ENCODE measurements at places on chromosomes 13 and 19.
A peak's percentile ranks its signal among the peaks of the same experiment; 100 is the strongest.

DNA sequence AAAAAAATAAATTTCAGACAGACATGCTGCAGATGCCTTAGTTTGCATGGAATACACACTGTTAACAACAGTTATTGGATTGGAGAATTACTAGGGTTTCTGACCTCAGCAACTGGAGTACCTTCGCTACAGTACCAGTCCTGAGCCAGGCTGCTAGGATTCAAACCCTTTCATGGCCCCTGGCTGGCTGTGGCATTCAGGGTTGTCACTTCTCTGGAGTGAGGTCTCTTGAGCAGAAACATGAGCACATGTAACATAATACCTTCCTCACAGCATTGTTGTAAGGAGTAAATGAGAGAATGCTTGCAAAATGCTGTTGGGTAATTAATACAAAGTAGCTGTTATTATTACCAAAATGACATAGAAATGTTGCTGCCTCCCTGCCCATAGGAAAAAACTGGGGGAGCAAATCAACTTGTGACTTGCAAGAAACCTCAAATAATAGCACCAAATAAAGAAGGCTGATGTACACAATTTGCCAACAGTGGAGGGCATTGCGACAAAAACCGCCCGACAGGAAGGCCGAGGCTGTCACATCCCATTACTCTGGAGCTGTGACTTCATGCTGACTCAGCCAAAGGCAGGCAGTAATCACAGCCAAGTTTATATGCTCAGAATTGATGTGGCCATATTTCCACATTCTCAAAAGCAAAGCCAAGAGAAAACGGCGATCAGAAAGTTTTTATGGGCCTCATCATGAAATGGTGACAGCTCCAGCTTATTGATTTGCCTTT lies 100.4 kb downstream of the RFC3 start:
- DNase-seq = no peak

GRCh38 chr13:89862691-89863036 lies 1484.8 kb upstream of the MIR17HG start:
- no peak for DNase-seq

- DNase-seq = no peak
These were observed 172.5 kb upstream of the SLITRK5 start for GRCh38 chr13:87498681-87499080.

DNA sequence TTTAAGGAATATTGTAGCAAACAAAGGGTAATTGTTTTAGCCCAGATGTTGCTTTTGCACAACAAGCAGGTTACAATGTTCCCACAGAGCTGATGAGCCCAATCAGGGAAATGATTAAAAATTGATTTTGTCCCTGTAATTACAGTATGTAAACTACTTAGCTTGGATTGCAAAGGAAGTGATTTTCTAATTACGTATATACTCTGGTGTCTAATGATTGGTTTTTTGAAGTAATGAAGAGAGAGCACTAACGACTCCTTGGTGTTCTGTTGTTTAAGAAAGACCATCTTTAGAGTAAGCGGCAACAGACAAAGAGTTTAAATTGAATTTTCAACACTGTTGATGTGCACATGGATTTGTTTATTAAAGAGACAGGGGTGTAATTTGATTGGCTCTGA lies 95.3 kb upstream of the ZNF536 start:
- no peak for DNase-seq

DNA sequence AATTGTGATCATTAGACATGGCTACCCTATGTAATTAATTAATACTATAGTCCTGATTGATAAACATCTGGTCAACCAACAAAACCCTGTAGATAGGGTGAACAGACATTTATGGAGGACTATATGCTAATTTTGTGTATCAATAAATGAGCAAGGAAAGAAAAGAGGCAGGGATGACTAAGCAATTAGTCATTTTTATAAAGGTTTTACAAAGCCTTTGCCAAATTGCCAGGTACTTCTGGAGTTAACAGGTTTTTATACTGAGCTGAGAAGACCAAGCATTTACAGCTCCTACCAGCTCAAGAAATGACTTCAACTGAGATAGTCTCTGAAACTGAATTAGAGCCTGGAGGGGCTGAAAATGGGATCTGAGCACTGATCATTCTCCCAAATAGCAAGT lies 186.8 kb upstream of the PRR20A start:
- no peak for DNase-seq

DNA sequence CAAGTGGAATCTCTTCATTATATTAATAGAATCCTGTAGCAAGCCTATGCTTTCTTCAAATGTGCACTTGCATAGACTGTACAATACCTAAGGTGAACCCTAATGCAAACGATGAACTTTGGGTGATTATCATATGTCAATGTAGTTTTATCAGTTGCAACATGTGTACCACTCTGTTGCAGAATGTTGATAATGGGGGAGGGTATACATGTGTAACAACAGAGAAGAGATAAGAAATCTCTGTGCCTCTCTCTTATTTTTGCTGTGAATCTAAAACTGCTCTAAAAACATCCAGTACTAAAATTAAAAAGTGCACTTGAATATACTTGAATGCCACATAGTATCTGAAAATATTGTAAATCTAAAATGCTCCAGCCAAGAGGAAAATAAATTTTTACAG lies 820.8 kb upstream of the MIR17HG start:
- no peak for DNase-seq

DNA sequence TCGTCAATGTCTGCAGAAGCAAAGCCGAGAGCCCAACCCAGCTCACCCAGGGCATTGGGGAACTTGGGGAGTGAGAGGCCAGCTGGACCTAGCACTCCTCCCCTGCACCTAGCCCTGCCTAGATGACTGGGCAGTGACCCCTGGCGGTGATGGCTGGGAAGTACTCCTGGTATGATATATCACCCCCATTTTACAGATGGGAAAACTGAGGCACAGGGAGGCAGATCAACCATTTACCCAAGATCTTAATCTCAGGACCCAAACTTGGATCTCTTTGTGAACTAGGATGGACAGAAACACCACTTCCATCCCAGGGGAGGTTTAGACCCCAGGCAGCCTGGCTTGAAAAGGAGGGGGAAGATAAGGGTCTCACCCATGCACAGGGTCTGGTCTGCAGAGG lies 43.5 kb downstream of the CCL25 start:
- DNase-seq = no peak

DNA sequence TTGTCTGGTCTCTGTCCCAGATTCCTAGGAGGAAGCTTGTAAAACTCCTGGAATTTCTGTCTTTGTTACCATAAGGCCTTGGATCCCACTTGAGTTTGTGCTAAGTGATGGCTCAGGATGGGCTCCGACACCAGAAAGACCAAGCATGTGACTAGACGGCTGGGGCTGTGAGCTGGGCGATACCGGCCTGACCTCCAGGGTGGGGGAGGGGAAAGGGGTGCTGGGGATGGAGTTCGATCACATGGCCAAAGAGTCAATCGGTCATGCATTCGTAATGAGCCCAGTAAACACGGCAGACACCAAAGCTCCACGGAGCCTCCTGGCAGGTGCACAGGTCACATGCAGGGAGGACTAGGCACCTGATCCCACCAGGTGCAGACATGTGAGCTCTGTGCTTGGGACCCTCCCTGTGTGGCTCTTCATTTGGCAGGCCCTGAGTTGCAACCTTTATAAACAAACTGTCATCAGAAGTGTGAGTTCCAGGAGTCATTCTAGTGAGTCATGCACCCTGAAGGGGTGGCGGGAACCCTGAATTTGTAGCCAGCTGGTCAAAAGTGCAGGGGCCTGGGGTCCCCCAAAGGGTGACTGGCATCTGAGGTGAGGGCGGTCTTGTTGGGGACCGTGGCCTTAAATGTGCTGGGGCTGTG lies 27.1 kb downstream of the ELAVL1 start:
- DNase-seq = no peak

DNA sequence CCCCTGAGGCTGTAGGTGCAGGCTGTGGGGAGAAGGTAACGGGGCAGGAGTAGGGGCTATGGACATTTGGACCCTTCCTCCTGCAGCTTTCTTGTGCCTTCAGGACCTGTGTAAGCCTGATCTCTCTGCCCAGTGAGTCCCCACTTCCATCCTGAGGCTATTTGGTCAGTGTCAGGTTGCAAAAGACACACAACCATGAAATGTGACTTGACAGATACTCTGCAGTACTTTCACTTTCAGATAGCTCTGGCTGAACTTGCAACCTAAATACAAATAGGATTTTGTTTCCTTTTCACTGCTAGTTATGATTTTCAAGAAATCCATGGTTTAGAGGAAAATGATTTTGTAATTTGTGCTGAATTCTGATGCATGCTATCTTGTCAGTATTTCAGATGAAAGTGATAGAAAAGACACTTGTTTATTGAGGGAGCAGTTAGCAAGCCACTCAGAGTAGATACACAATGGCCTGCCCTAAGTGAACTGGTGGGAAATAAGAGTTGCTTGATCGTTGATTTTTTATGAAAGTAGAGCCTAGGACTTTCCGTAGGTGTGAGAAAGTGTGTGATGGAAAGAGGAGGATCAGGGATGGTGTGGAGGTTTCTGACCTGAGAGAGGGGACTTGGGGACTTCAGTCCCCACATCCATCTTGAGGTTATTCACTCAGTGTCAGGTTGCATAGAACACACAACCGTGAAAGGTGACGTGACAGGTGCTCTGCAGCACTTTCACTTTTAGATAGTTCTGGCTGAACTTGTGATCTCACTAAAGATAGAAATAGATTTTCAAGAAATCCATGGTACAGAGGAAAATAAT lies 18.1 kb upstream of the EID2 start:
- DNase-seq = no peak

- DNase-seq = no peak
These were observed 101.0 kb downstream of the STARD13 start for GRCh38 chr13:33184530-33184929.

GRCh38 chr19:20357921-20358320 lies 190.9 kb downstream of the ZNF486 start:
- no peak for DNase-seq

GRCh38 chr19:36686365-36687213 lies 823 bp upstream of the ZNF567 start:
- DNase-seq = no peak

GRCh38 chr13:102198418-102199311 lies 203.2 kb downstream of the FGF14 start:
- no peak for DNase-seq

- no peak for DNase-seq
These were observed 908.0 kb upstream of the ATXN8OS start for GRCh38 chr13:69199664-69200063.

DNA sequence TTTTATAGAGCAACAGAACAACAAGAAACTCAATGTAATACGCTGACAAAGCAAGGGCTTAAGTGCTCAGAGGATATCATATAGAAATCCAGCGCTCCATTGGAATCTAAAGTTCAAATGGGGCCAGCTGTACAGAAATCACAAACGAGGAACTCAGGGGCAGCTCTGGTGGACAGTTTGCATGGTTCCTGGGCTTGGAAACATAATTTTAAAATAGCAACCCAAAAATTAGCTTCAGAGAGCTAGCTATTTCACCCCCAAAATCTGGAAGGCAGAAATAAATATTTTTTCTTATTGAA lies 19.2 kb upstream of the LATS2 start:
- DNase-seq = no peak

GRCh38 chr19:51821456-51821855 lies 26.5 kb downstream of the FPR3 start:
- no peak for DNase-seq

DNA sequence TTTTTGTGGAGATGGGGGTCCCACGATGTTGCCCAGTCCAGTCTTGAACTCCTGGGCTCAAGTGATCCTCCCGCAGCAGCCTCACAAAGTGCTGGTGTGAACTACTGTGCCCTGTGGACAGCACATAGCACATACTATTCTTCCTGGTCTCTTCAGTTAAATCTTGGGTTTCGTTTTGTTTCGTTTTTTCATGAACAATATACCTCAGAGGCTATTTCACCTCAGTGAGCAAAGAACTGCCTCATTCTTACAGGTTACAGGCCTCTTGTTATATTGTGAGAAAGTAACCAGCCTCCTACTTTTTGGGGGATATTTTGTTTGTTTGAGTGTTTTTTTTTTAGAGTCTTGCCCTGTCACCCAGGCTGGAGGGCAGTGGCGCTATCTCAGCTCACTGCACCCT lies 1.3 kb upstream of the C3 start:
- DNase-seq = no peak

- DNase-seq = no peak
These were observed 1.3 kb upstream of the DNAJC15 start for GRCh38 chr13:43021926-43022670.

GRCh38 chr13:55577847-55578210 lies 1562.9 kb upstream of the PRR20A start:
- DNase-seq = peak; percentile 64

GRCh38 chr13:76773448-76774094 lies 112.6 kb downstream of the KCTD12 start:
- no peak for DNase-seq

GRCh38 chr19:412356-413355 lies 3.7 kb upstream of the C2CD4C start:
- DNase-seq = peak; percentile 70

GRCh38 chr13:101398920-101399319 lies 17.4 kb downstream of the NALCN start:
- DNase-seq = no peak

GRCh38 chr13:25453850-25454365 lies 82.1 kb downstream of the ATP8A2 start:
- no peak for DNase-seq

- DNase-seq = no peak
These were observed 22.5 kb downstream of the C19orf44 start for GRCh38 chr19:16518483-16519229.

- no peak for DNase-seq
These were observed 1.9 kb upstream of the GTF2F1 start for GRCh38 chr19:6394831-6395230.

DNA sequence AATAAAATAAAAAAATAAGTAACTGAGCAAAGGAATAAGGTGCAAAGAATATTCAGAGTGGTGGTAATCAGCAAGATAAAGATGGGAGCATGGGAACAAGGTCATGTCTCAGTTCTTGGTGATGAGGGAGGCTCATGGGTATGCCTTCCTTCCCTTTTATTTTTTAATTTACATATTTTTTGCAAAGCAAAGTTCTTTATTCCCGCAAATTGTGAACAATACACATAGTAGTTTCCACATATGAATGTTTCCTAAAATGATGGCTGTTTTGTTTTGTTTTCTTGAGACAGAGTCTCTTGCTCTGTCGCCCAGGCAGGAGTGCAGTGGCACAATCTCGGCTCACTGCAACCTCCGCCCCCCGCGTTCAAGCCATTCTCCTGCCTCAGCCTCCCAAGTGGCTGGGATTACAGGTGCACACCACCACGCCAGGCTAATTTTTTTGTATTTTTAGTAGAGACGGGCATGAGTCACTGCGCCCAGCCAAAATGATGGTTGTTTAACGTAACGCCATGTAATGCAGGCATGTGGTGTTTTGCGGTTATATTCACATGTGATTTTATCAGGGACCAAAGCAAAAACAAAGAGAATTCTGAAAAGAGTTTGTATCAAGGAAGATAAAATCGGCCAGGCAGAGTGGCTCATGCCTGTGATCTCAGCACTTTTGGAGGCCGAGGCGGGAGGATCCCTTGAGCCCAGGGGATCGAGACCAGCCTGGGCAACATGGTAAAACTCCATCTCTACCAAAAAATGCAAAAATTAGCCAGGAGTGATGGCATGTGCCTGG lies 4.5 kb upstream of the ADGRE2 start:
- peak; percentile 14 for DNase-seq

GRCh38 chr19:54600212-54600611 lies 6.8 kb downstream of the LILRA1 start:
- DNase-seq = no peak
